CD4-positive, alpha-beta T cell (primary cell): ENCODE measurements at places on chromosomes 7 and 10. TPM values are rescaled to one million over a fixed set of nuclear protein-coding genes. Genes with fewer than 3 reads are reported as not detected.

GRCh38 chr7:93817004-93817403 lies 73.5 kb downstream of the TFPI2 start:
- no peak for DNase-seq

The UTF1 gene
- not detected for total RNA-seq

The FAM237B gene
- total RNA-seq: not detected

The OAT gene
- 54.9 TPM for total RNA-seq

DNA sequence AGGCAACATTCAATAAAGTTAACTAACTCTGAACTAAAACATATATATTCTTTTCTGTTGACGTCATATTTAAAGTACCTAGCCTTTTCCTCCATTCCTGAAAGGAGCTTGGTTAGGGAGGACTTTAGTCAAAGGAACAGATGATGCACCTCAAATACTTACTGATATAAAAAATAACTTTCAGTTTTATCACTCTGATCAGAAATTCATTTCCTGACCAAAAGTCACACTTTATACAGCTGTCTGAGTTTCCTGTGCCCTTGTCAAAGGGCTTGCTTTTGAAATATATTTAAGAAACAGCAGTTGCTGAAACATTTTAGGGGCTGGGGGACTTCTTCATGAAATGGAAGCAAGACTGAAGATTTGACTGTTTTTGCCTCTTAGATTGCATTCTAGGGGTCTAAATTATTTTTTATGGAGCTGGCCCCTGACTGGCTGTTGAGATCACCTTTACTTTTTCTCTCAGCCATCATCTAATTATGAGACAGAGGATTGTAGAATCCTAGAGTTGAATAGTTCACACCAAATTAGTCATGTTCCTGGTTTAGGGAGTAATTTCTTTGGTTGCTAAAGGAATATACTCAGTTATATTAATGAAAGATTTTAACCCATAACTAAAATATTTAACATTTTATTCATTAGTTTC lies 46.6 kb downstream of the GLCCI1 start:
- no peak for DNase-seq

GRCh38 chr10:21524526-21525366 lies 736 bp downstream of the SKIDA1 start:
- DNase-seq: no peak
